ENCODE measurements at places on chromosomes 5 and 9. TPM values are rescaled to one million over a fixed set of nuclear protein-coding genes. Genes with fewer than 3 reads are reported as not detected.

DNA sequence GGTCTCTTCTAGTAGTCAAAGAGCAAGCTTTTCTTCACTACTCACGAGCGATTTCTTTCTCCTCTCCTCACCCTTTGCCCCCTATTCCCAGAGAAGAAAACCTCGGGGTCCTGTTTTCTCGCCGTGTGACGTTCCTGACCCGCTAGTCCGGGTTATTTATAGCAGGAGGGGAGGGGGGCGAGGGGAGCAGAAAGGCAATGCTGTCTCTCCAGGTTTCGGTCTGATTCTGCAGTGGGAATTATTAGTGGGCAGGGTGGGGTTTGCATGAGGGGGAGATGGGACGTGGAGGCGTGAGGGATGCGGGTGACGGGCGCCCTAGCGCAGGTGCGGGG is 847 bp upstream of the GABRB2 start:
- DNase-seq = no peak

- no peak for DNase-seq
Observed at GRCh38 chr5:10921160-10921559, 160.1 kb upstream of the DAP start.

The OGN gene
- 2.6 TPM for total RNA-seq

DNA sequence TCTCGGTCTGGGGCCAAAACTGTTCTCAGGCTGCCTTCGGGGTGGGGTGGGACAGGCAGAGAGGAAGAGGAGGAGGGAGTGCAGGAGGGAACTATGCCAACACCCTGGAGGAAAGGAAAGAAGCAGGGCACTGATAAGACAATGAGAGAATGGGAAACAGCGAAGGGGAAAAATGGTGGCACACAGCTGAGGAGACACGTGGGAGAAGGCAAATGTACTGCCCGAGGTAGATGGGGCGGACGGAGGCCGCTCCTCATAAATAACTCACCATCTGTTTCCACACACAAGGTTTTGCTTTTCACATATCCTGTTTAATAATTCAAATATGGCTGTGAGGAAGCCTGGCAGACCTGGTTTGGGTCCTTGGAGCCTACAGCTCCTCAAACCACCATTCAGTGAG is 148.2 kb upstream of the LRRTM2 start:
- DNase-seq = no peak

The SMIM32 gene
- 0.32 TPM for total RNA-seq

- no peak for DNase-seq
Observed at GRCh38 chr5:55173687-55174230, 782 bp upstream of the CDC20B start.

The PCDHGB7 gene
- total RNA-seq = 14.1 TPM

- peak; percentile 64 for DNase-seq
Observed at GRCh38 chr5:114361724-114362196, at the start of gene KCNN2. Gene KCNN2, plus strand, starts transcription at chr5:114362070. Its CDS starts 70 bp downstream, at chr5:114362140.

DNA sequence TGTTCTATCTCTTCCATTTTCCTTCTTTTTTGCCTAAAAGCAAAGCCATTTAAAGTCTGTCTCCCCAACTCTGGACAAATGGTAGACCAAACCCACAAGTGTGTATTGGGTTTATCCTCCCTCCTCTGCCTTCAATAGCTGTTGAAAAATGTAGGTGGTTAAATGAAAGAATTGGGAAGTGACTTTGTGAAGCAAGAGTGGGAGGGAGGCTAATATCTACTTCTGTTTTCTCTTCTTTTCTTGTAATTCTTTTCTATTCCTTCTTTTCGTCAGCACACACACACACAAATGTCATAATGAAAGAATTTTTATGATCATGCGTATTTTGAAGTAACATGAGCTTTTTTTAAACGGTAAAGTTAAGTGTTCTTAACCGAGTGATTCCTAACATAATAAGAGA is 3.8 kb downstream of the CCDC152 start:
- DNase-seq = no peak

DNA sequence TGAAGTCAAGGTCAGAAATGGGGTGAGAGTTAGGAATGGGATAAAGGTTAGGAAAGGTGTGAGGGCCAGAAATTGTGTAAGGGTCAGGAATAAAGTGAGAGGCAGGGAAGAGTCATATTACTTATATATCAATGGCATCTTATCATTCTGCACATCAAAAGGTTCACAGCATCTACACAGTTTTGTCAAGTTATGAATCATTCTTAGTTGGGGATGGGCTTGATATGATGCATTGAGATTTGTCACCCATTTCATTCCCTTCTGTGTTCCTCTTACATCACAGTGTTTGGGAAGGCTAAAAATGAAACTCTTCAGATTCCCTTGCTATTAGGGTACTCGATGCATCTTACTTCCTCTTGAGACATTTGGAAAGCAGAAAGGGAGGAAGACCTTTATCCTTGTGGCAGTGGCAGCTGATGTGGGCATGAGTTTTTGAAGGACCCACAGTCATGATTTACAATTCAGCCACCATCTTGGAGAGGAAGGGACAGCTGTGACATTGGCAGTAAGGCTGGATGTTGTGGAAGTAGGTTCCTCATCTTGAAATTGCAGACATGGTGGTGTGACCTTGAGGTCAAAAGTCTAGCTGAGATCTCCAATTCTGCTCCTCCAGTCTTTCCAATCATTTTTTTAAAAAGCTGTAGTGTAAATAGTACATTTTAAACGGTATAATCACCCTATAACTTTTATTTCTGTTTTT is 24.2 kb upstream of the NPR3 start:
- DNase-seq = no peak

- DNase-seq = no peak
Observed at GRCh38 chr5:173675287-173675996, 59.0 kb upstream of the BOD1 start.

- no peak for DNase-seq
Observed at GRCh38 chr5:76601470-76601869, 21.7 kb downstream of the F2RL2 start.

GRCh38 chr5:141223112-141223783 is at the start of gene PCDHB14:
Gene PCDHB14, plus strand, starts transcription at chr5:141223343. Its CDS starts 163 bp downstream, at chr5:141223506.
- DNase-seq = no peak

DNA sequence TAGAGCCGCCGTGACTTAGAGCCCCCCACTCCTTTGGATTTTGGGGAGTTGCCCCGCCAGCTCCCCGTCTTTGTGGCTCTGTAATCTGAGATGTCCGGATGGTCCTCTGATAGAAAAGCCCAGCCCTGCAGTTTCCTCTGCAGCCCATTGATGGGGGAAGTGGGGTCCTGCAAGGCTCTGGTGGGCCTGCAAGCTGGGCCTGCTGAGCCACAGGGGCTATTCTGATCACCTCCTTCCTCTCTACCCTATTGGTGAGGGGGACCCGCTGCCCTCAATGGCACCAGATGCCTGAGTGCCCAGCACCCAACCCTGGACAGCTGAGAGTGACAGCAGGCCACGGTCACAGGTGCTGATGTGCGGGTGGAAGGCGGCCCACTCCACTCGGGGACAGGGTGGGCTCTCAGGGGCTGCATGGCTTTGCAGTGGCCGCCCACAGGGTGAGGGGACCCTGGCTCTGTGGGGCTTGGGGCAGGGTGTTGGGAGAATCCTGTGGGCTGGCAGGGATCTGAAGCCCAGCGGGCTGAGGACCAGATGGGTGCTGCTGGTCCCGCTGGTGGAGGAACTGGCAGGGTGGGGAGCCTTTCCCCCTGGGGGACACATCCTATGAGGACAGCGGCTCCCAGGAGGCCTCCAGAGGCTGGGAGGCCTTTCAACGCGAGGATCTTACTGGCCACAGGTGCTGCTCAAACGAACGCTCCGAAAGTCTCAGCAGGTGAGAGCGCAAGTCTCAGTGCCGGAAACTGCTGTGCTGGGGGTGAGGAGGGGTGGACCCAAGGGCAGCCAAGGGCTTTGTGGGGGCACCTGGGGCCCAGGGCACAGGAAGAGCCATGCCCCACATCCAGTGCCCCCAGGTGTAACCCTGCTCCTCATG is 30.0 kb upstream of the LPCAT1 start:
- no peak for DNase-seq

GRCh38 chr5:79022771-79023170 is 37.7 kb upstream of the ARSB start:
- DNase-seq = no peak

DNA sequence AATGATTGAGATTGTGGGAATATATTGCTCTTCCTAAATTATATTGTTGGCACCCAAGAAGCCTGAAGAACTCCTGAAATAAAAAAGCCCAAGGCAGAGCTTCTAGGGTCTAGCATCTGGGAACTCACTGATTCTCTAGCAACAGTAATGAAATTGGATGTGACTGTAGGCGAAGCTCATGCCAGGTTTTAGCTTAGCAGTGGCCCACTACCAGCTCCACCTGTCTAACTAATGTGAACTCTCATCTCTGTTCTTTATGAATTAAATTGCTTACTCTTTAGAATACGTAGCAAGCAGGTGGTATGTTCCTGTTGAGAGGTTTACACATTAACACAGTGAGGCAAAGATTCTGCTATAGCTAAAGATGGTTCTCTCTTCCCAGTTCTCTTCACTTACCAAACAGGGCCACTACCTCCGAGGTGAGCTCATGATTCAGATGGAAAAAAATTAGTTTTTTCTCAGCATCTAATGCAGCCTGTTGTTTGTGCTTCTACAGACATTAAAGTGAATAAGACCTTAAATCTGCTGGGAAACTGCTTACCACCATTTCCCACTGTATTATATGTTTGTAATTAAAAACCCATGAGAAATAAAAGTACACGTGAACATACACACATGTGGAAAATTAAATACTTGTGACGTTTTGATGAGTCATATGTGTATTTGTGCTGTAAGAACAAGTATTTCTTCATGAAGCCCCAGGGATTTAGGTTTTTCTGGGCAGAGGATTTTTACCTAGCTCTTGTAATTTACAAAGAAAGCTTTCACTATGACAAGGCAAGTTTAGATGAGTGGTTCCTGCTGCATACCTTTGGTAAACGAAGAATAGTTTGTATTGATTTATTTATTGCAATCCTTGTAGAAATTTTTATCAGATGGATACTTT is 360.1 kb downstream of the KDM4C start:
- no peak for DNase-seq

- DNase-seq = no peak
Observed at GRCh38 chr9:8960254-8960653, 1160.7 kb upstream of the DMAC1 start.

DNA sequence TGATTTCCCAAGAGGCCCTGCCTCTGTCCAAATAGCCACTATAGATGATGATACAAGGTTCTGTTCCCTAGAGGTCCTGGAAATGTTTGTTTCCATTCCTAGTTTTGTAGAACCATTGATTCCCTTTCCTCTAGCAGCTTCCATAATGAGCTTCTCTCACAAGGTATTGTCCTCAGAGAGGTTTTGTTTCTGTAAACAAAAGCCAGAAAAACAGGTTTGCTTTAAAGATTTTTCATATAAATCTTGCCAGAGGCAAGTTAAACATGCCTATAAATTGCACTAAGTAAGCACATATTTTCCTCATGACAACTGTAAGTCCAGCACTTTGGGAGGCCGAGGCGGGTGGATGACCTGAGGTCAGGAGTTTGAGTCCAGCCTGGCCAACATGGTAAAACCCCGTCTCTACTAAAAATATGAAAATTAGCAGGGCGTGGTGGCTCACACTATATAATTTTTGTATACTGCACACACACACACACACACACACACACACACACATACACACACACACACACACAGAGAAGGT is 1787.7 kb downstream of the EFNA5 start:
- no peak for DNase-seq

- no peak for DNase-seq
Observed at GRCh38 chr9:124801356-124801755, 24.4 kb downstream of the OLFML2A start.

- DNase-seq = no peak
Observed at GRCh38 chr9:133556354-133556753, 21.9 kb downstream of the ADAMTSL2 start.

- no peak for DNase-seq
Observed at GRCh38 chr9:123615381-123615780, 259.4 kb downstream of the CRB2 start.

The ZNF658 gene
- 6.0 TPM for total RNA-seq

DNA sequence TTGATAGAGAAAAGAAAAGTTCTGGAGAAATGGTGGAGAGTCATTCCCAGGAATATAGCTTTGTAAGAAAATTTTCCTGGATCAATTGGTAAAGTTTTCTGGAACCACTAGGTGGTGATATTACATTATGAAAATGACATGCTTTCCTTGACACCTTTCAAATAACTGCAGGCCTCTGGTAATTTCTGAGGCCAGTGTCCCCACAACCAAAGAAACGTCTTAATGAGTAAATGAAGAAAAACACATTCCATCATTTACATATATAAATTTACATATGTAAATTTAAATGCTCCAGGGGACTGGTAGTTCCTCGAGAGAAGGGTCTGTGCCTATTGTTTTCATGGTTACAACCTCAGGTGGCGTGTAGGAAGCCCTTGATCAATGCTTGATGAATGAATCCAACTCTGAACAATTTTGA is 17.2 kb upstream of the RGS3 start:
- DNase-seq = no peak

DNA sequence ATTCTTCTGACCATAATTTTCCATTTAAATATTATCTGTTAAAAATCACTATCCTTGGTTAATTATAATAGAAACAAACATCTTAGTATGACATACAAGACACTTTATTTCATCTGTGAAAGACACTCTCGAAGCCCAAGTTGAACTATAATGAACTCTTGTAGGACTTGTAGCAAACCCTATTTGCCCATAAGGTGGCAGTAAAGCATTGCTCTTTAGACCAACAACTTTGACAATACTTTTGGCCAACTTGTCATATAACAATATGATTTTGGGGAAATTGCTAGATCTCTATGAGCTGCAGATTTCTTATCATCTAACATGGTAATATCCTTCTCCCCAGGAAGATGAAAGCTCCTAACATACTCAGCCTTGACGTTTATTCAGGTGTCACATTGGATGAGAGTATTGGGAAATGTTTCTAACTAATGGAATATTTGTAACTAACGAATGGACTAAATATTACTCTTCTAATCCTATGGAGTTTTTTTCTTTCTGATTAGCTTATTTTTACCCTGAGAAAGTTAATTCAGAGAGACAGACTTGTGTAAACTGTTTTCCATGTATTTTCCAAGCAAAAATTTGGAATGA is 11.0 kb downstream of the SPINK14 start:
- no peak for DNase-seq

- no peak for DNase-seq
Observed at GRCh38 chr9:83106263-83106662, 43.3 kb upstream of the RASEF start.

The FBXO38 gene
- total RNA-seq = 55.8 TPM

The DDX4 gene
- total RNA-seq = 0.18 TPM

The SURF6 gene
- total RNA-seq = 22.8 TPM

The NR4A3 gene
- total RNA-seq = 15.4 TPM

GRCh38 chr5:149277801-149278200 is 6.1 kb downstream of the AFAP1L1 start:
- DNase-seq = no peak

The RNF224 gene
- 0.16 TPM for total RNA-seq

- DNase-seq = no peak
Observed at GRCh38 chr9:8677741-8678140, 878.2 kb upstream of the DMAC1 start.

- no peak for DNase-seq
Observed at GRCh38 chr5:153672347-153673090, 182.0 kb downstream of the GRIA1 start.

- no peak for DNase-seq
Observed at GRCh38 chr5:36613771-36614656, 7.6 kb downstream of the SLC1A3 start.

The SPINK5 gene
- total RNA-seq = 19.8 TPM

Data from mesothelial cell of epicardium (in vitro differentiated cells).